Mucosa of descending colon (tissue), 3 donors: ENCODE measurements at places on chromosomes 2 and 18.

DNA sequence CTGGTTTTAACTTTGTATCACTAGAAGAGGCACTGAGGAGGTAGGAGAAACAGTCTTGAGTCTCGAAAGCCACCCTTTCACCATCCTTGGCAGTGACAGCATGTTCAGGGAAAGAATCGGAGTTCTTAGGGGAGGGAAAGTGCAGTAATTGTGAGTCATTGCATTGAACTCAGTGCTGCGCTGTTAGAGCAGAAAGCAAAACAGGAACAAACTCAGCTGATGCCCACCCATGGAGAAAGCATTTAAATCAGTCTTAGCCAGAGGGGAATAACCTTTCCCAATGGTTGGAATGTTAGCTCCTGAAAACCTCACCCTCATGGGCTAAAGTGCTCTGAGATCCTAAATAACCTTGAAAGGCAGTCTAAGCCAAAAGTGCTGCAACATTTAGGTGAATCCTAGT lies 845.6 kb upstream of the CNTNAP5 start:
- no peak for DNase-seq

- no peak for DNase-seq
Observed at GRCh38 chr18:21366896-21367295, 124.9 kb downstream of the GREB1L start.

- no peak for DNase-seq
Observed at GRCh38 chr2:240990726-240991377, 7.6 kb upstream of the SNED1 start.

DNA sequence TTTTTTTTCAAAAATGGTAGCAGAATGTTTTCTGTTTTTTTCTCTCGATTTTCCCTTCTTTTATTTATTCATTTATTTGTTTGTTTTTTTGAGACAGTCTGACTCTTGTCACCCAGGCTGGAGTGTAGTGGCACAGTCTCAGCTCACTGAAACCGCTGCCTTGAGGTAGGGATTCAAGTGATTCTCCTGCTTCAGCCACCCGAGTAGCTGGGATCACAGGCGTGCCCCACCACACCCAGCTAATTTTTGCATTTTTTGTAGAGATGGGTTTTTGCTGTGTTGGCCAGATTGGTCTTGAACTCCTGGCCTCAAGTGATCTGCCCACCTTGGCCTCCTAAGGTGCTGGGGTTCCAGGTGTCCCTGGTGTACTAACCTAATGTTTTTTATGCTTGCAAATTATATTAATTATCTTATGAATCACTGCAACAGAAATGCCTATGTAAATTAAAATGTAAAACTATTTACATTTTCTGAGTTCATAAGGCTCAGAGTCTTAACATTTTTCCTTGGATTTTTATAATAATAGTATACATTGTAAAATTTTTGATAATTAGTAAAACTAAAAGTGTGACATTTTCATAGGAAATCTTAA lies 19.2 kb downstream of the MTA3 start:
- no peak for DNase-seq

DNA sequence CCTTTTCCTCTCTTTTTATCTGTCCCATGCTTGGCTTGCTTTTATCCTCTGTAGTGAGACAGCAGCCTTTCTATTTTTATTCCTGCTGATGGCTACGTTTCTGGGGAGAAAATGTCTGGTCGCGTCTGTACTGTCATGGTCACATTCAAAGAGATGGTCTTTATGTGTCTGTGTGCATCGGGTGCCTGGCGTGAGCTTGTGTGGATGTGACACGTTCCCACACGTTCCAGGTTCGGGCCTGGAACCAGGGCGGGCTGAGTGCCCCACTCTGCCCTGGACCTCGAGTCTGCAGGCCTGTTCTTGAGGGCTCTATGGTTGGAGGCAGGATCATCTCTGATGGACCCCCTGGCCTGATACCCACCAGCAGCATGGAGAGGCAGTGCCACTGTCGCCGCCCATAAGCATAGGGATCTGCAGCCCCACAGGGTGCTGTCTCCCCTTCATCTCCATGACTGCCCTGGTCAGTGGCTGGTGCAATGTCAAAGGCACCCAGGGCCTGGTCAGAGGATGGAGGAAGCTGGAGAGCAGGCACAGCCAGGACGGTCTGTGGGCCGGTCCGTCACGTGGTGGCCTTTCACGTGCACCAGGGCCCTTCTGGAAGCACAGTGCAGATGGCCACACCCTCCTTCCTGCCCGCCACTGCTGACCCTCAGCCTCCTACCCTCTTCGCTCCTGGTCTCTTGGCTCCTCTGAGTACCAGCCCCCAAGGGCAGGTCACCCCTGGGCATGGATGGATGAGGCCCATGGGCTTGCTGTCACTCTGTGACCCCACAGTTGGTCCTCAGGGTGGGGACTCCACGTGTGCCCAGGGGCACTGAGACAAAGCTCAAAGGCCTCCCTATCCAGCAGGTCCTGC lies 149.2 kb upstream of the TWIST2 start:
- DNase-seq: no peak

DNA sequence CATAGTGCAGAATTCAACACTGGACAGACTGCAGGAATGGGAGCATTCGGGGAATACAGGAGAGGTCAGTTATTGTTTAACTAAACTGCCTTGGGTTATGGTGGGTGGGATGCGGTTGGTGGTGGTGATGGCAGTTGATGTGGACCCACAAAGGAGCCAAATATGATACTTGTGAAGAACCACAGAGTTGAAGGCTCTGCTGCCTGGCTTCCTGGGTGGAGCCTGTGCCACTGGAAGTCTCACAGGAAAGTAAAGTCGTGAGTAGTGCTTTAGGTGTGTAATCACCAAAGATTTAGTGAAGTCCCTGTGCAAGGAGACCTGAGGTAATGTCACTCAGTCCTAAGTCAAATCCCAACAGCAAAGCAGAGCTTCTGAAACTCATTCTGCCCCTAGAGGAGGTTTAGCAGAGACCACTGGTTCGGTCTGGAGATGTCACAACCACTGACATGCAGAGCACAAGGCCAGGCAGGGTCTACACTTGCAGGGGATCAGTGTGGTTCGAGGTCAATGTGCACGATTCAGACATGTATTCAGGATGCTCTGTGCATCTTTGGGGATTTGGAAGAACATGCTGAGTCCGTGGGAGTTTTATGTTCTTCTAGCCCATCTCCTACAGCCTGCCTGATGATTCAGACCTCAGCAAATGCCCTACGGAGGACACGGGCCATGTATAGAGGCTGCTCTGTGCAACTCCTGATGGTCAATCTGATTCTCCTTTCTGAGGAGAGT lies 1150.9 kb downstream of the RPIA start:
- no peak for DNase-seq

GRCh38 chr2:224747765-224748164 lies 31.6 kb upstream of the CCDC195 start:
- no peak for DNase-seq
